Stimulated activated CD4-positive, alpha-beta T cell treated with anti-CD3 and anti-CD28 coated beads, TNF-alpha, amount 100 ng/mL, for 24 hours (primary cell): ENCODE measurements at places on chromosomes 6 and 20.

- no peak for DNase-seq
Observed at GRCh38 chr20:4569092-4569491, 152.6 kb upstream of the PRND start.

GRCh38 chr6:30020626-30021025 is 40.4 kb upstream of the POLR1H start:
- DNase-seq: no peak

GRCh38 chr20:1897965-1898464 is 2.8 kb downstream of the SIRPA start:
- DNase-seq: no peak

DNA sequence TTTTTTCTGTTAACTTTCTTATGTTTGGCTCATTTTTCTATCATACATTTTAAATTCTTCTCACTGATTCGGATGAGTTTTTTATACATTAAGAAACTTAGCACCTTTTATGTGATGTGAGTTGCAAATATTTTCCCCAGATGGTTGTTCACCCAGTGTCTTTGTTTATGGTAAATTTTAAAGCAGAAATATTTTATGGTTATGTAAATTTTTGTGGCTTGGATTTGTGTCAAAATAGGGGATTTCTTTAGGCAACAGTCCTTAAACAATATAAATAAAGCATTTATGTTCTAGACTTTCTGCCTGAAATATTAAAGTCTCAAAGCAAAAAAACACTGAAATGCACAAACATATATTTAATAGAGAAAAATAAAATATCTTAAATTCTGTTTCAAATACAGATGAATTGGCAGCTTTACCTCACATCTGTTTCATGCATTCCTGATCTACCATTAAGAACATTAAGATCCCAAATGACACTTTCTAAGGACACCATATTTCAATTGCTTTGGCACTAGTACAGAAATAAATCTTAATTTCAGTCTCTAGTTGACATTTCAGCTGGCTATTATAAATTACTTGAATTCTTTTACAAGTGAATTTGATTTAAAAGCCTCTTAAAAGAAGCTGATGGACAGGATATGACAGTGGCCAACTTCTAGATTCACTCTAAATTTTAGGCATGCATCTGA is 646.6 kb downstream of the HACE1 start:
- no peak for DNase-seq

DNA sequence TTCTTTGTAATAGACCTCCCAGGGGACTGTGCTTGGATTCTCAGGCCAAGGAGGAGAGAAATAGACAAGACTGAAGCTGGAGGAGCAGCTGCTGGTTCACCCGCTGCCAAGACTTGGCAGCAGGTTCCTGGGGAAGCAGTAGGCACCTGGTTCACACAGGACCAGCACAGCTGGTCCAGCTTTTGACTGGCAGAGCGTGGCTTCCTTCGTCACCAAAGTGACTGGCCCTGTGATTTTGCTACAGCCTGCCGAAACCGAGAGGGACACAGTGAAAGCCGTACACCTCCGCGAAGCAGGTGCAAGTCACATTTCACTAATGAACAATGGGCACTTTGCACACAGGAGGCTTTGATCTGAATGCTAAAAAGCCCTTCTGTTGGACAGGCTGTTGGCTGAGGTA is 199.0 kb downstream of the RNF144B start:
- no peak for DNase-seq

GRCh38 chr6:168992446-168993144 is 261.1 kb downstream of the THBS2 start:
- DNase-seq: no peak

DNA sequence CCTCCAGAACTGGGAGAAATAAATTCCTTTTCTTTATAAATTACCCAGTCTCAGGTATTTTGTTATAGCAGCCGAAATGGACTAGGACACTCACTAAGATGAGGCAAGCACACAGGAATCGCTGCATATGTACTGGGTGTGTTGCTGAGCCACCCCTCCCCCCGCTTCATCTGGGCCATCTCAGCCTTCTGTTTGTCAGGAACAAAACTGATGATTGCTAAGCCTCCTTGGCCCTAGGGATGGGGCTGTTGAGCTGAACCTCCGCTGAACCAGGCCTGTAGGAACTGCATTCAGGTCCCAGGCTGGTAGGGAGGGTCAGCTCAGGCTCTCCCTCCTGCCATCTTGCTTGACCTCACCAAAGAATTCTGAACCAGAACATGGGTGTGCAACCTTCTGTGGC is 108.6 kb downstream of the MAP3K7 start:
- DNase-seq: no peak
